Bronchial epithelial cell (primary cell): ENCODE measurements at places on chromosomes 7 and 10.

GRCh38 chr7:122457969-122458368, 153.4 kb upstream of the FEZF1 start:
- DNase-seq: no peak

DNA sequence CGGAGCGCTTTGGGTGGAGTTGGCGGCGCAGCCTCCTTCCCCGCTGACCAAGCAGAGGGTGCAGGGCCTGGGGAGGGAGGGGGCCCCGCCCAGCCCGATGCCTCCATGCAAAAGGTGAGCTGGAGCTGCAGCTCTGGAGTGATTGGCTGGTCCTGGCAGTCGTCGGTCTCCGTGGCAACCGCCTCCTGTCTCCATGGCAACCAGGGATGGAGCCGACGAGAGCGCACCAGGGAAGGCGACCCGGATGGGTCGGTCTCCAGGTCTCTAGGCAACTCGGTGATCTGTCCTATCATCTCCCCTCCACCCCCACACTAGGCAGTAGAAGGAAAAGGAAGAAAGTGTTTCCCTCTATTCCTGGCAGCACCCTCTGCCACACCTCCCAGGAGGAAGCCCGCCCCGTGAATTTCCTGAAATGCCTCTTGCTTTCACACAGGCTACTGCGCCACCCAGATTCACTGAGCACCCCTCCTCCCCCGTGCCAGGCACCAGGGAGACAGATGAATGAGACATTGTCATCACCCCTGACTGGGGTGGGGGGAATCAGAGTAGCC, 647 bp upstream of the NACAD start:
- peak; percentile 55 for DNase-seq

DNA sequence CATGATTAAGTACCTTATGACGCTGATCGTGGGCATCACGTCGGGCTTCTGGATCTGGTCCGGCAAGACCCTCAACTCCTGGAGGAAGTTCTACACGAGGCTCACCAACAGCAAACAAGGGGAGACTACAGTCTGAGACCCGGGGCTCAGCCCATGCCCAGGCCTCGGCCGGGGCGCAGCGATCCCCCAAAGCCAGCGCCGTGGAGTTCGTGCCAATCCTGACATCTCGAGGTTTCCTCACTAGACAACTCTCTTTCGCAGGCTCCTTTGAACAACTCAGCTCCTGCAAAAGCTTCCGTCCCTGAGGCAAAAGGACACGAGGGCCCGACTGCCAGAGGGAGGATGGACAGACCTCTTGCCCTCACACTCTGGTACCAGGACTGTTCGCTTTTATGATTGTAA, 2.5 kb downstream of the FZD1 start:
- DNase-seq: no peak

GRCh38 chr7:96708872-96709271, 774 bp downstream of the SEM1 start:
- no peak for DNase-seq

- no peak for DNase-seq
Observed at GRCh38 chr10:74823791-74824183, 2.6 kb upstream of the KAT6B start.

- no peak for DNase-seq
Observed at GRCh38 chr7:4174451-4174850, 507.6 kb upstream of the FOXK1 start.

DNA sequence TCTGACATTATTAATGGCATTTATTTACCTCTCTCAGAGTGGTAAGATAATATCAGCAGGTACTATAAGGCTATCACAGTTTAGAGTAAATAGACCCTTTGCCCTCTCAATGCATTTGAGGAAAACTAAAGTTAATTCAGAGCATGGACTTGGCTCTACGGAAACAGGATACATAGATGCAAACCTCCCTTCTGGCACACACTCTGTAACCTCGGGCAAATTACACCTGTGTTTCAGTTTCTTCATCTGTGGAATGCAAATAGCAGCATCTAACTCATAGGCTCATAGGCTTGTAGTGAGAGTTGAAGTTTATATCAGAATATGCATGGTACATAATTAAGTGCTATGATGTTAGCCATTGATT, 5.6 kb downstream of the RAPGEF5 start:
- DNase-seq: peak; percentile 10

DNA sequence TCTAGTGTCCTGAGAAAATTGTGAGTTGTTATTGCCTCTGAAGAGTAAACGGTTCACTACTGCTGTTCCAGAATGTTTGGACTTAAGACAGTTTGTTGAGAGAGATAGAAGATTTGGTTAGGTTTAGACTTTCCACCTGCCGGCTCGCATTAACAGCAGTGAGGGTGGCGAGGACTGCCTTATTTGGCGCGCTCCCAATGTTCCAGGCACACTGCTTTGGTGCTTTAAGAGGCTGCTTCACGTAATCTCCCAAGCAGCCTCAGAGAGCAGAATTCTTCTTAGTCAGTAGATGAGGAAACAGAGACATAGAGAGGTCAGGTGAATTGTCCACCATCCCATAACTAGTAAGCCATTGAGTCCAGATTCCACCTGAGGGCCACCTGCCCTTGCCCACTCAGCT, 41.1 kb downstream of the GLRX3 start:
- DNase-seq: no peak

DNA sequence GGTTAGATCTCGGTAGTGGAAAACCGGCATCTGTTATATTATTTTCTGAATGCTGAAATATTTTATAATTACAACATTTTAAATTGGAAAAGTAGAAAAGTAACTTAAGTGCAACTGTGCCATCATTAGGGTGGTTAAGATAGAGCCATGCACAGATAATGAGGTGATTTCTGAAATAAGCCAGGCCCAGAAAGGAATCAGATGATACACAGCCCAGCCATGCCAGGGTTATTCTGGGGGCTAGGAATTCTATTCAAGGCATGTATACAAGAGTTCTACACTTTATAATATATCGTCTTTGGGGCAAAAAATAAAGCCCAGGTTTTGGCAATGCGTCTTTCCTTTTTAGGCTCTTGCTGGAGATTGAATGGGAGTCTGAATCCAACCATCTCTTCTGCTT, 128.7 kb downstream of the ITGB8 start:
- DNase-seq: no peak

- no peak for DNase-seq
Observed at GRCh38 chr7:48786951-48787350, 137.4 kb upstream of the CDC14C start.
